ENCODE measurements at places on chromosomes 7 and 10.

DNA sequence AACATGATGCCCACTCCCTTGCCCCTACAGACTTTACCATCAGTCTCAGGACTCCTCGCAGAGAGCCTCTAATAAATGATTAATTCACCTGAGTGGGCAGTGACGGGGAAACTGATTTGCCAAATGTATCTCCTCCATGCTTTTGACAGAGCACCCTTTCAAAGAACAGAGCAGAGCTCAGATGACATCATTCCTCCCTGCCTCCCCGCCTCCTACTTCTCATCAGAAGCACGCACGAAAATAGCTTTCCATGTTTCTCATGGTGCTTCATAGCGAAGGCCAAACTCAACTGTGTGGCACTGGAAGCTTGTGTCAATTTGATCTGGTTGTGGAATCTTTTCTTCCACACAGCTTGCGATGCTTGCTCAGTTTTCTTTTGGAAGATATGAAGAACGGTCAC lies 442.5 kb downstream of the RPS24 start:
- DNase-seq, result no peak

GRCh38 chr10:71864911-71865361 lies 13.9 kb upstream of the PSAP start:
- no peak for DNase-seq

- DNase-seq, result no peak
These were observed 22.7 kb downstream of the CUL1 start for GRCh38 chr7:148721390-148721789.

DNA sequence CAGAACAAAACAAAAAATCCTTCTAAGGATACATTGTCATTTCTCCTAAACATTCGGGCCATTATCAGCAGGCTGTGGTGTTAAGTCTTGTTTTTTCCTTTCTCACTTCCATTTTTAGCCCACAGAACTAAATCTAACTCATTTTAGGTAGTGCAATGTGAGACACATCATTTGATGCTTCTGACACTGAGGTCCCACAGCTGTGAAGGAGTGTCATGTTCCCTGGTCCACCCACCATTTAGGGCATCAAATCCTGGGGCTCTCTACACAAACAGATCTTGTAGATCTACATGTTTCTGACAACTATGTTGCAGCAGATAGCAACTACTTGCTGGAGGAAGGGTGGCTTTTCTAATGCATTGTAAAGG lies 232.5 kb upstream of the IGFBP3 start:
- no peak for DNase-seq

DNA sequence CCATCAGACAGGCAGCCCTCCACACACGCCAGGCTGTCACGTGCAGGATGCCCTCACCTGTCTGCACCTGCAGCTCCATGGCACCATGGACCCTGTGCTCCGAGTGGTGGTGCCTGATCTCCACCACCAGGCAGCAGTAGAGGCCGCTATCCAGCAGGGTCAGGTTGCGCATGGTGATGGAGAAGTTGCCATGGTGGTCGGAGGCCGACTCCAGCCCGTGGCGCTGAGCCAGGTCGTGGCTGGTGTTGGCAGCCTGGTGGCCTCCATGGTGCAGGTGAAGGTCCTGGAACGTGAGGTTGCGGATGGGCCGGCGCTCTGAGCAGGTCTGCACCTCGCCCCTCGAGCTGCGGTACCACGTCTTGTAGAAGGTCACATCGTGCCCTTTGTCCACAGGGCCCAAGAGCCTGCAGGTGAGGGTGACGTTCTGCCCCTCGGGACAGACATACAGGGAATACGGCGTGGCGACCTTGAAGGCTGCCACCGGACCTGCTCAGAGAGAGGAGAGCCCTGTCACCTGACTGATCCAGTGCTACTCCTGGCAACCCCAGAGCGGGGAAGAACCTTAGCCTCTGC lies 11.7 kb downstream of the VSIR start:
- DNase-seq, result no peak

GRCh38 chr7:127600885-127601284 lies 7.3 kb downstream of the FSCN3 start:
- no peak for DNase-seq

DNA sequence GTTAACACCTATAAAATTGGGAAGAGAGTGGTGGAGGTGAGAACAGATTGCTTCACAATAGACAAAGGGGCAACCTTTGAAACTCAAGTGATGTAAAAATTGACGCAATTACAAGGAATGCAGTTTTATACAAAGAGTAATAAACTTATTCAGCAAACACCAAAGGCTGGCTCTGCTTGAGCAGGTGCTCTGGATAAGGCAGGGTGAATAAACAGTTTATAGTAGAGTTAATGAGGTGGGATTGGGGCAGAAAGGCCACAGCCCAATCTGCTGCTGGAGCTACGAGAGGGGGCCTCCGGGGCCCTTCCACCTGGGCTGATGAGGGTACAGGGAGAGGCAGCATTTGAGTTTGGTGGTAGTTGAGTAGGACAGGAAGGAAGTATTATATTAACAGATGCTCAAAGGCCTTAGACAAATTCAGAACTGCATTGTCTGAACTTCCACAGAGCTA lies 6.0 kb downstream of the MUC12 start:
- DNase-seq, result no peak

GRCh38 chr10:79292891-79293746 lies 54.1 kb upstream of the PPIF start:
- DNase-seq, result no peak

DNA sequence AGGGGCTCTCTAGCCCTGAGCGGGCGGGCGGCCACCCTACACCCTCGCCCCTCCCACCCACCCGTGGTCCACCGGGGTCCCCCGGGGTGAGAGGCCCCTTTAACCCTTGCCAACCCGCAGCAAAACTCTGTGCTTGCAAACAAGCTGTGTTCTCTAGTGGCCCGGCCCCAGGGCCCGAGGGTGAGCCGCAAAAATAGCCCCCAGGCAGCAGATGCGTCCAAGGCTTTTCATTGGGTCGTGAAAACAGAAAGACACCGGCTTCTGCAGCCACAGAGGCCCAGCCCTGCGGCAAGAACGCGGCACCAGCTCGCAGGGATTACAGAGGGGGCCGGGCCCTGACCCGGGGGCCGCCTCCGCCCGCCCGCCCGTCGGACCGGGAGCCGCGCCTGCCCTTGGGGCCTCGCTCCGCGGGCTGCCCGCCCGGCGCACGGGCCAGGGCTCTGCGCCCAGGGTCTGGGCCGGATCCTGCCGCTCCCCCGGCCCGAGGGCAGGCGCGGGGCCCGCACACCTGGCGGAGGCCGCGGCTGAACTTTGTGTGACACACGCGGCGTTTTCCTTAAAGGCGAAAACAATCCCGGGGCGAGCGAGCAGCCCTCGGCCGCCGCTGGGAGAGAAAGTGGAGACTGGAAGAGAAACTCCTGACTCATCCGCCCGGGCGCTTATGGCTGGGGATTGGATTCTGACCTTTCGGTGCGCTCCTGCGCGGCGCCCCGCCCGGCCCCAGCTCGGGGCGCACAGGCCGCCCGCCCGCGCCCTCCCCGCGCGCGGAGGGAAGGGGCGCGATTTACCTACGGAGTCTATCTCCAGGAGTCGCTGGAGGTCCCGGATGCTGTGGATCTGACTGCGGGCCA lies 2.8 kb downstream of the PDGFA start:
- DNase-seq, result no peak

- DNase-seq, result no peak
These were observed 7.9 kb upstream of the CFAP43 start for GRCh38 chr10:104240078-104240477.

GRCh38 chr7:13845601-13846000 lies 143.9 kb downstream of the ETV1 start:
- DNase-seq, result no peak

DNA sequence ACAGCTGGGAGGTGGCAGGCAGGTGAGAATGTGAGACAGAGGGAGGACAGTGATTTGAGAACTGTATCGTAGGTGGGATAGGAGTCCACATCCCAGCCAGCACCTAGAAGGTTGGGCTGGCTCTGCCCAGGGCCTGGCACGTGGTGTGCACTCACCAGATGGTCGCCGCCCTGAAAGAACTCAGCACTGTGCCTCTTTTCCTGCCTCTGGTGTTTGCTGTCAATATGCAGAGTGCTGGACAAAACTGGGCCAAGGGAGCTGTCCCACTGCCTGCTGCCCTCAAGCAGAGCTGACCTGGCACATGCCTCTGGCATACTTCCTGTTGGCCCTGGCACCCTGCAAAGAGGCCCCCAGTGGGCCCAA lies 36.8 kb downstream of the CHST3 start:
- DNase-seq, result no peak

DNA sequence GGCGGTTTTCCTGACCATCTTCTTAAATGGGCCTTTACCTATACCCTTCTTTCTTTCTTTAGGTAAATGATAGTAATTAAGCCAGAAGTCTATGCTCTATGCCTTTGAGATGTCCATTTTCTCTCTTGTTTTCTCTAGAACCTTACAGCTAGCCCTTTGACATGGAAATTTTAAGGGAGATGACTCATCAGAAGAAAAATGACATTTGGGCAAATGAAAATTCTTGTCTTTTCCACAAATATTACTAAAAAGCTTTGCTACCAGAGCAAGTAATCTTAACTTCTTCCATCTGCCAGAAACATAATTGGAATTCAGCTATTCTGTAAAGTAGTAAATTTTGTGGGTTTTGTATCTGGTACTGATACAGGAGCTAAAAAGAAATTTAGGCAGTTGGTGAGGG lies 59.5 kb downstream of the CCDC3 start:
- DNase-seq, result no peak

GRCh38 chr10:71084818-71085126 lies 127.6 kb upstream of the UNC5B start:
- no peak for DNase-seq

DNA sequence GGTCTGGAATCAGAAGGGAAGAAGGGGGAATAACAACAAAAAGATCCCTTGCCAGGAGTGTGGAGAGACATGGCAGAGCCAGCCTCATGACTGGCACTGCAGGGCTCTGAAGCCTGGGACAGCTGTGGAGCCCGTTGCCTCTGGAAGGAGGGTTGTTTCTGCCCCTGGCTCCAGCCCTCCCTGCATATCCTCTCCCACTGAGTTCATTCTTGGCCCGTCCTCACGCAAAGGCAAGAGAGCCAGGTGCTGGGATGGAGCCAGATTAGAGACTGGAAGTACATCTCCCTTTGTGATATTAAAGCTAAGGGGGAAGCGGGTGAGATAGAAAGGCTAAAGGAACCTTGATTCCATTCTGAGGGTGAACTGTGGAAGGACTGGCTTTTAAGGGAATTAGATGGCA lies 141.5 kb upstream of the NPVF start:
- DNase-seq, result no peak

DNA sequence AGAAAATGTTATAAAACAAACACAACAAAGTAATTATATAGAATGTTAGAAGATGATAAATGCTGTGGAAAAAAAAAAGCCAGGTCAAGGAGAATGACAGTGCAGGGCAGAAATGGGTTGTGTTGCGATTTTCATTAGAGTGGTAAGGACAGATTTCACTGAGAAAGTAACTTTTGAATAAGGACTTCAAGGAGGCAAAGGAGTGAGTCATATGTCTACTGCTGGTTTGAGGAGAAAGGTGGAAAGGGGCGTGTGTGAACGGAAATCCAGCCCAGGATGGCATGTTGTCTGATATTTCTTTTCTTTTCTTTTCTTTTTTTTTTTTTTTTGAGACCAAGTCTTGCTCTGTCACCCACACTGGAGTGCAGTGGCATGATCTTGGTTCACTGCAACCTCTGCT lies 12.3 kb upstream of the DLD start:
- DNase-seq, result no peak

DNA sequence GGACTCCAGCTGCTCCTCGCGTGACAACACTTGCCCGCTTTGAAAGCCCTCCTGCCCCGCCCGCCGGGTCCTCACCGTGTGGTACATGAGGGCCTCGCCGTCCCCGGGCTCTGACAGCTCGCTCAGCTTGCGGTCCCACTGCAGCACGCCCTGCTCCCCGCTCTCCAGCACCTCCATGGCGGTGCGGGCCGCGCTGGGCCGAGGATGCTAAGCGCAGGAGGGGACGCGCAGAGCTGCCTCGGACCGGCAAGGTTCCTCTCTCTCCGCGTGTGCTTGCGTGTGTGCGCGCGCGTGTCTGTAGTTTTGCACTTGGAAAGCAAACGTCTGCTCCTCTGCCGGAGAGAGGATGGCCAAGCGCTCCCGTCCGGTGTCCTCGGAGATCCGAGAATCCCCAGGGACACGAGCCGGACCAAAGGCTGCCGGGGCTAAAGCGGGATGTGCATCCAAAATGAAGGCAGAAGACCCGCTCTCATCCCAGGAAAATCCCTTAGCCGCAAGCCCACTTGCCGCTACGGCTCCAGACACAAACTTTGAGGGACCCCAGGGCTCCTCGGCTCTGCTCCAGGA lies at the start of gene CREB3L2:
Gene CREB3L2 (minus strand): TSS at position 558 of the 567 bp plus-strand sequence. CDS start 381 bp downstream, at position 177.
- no peak for DNase-seq

- no peak for DNase-seq
These were observed 96.0 kb downstream of the NRCAM start for GRCh38 chr7:108360058-108360800.

DNA sequence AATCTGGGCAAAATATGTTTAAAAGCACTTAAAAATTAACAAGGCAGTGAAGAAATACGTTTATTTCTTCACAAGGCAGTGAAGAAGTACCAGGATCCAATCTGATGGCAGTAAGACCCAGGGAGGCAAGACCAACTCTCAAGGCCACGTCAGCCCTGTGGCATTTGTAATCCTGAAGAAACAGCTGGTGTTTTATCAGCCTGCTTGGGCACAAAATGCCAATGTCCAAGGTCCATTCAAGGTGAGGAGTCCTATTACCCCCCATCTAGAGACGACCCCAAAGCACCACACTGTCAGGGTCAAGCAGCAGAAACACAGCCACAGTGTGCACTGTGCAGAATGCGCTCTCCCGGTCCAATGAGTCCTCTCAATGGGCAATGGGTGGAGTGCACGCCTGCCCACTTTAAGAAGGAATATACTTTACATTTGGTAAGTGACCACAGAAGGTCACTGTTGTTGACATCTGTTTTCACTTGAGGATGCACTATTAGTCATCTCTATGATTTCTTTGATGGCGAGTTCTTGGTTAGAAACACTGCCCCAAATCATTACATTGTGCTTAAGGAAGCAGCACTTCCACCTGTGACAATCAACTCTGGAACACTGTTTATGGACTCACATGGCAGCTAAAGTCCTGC lies 12.8 kb downstream of the CPXM2 start:
- DNase-seq, result no peak

GRCh38 chr7:81956520-81956919 lies 186.7 kb upstream of the HGF start:
- no peak for DNase-seq

- no peak for DNase-seq
These were observed 67.4 kb downstream of the PDGFA start for GRCh38 chr7:452226-452751.

DNA sequence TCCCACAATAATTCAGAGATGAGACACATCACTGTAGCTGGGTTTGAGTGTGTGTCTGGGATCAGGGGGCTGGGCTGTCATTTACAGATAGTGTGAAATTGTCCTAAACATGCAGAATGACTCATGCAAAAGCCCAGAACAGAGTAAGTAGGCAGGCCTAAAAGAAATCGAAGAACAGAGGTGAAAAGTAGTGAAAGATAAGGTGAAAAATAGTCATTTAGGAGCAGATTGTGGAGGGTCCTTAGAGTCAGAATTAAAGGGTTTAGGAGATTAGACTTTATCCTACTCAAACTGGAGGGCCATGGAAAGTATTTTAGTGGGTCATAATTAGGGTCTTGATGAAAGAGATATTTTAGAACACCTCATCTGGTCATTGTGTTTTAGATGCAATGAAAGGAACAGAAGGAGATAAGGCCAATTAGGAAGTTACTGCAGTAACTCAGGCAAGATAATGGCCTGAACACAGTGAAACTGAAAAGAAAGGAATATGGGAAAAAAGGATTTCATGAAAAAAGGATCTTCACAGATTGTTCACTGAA lies 58.3 kb upstream of the NEBL start:
- DNase-seq, result no peak

Measured in nucleus accumbens (tissue), 56 donors.